ENCODE measurements at places on chromosomes 3 and 15.

DNA sequence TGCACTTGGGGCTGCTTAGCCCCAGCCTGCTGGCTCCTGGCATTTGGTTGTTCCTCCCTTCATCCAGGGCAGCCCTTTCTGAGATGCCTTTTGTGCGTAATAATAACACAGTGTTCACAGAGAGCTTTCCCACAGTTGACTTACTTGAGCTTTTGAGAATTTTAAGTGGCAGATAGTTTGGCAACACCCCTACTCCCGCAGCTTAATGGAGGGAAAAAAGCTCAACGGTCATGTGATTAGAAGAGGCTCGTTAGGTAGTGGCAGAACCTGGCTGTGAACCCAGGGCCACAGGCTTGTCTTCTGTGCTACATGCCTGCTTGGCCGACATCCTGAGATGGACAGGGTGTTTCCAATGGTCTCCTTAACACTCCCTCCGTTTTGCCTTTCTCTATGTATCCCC lies 4.7 kb downstream of the KBTBD13 start:
- no peak overlapping the region for H3K27ac ChIP-seq
- peaks cover 38% of the 10 kb centered on the region for H3K27me3 ChIP-seq
- H3K4me1 ChIP-seq = peaks cover 7% of the 10 kb centered on the region
- DNase-seq = no peak
- no peak overlapping the region for H3K4me3 ChIP-seq
- H3K36me3 ChIP-seq = no peaks in the 10 kb centered on the region

GRCh38 chr3:69410301-69410700 lies 24.4 kb upstream of the FRMD4B start:
- peak; percentile 81 for DNase-seq
- H3K27me3 ChIP-seq = no peaks in the 10 kb centered on the region
- peaks cover 13% of the 10 kb centered on the region for H3K4me1 ChIP-seq
- H3K36me3 ChIP-seq = peaks cover 23% of the 10 kb centered on the region
- no peak overlapping the region for H3K4me3 ChIP-seq
- H3K27ac ChIP-seq = no peak overlapping the region

GRCh38 chr15:70118599-70118998 lies 20.9 kb upstream of the TLE3 start:
- no peaks in the 10 kb centered on the region for H3K36me3 ChIP-seq
- H3K27ac ChIP-seq = no peak overlapping the region
- H3K4me3 ChIP-seq = no peak overlapping the region
- DNase-seq = no peak
- peaks cover 37% of the 10 kb centered on the region for H3K27me3 ChIP-seq

DNA sequence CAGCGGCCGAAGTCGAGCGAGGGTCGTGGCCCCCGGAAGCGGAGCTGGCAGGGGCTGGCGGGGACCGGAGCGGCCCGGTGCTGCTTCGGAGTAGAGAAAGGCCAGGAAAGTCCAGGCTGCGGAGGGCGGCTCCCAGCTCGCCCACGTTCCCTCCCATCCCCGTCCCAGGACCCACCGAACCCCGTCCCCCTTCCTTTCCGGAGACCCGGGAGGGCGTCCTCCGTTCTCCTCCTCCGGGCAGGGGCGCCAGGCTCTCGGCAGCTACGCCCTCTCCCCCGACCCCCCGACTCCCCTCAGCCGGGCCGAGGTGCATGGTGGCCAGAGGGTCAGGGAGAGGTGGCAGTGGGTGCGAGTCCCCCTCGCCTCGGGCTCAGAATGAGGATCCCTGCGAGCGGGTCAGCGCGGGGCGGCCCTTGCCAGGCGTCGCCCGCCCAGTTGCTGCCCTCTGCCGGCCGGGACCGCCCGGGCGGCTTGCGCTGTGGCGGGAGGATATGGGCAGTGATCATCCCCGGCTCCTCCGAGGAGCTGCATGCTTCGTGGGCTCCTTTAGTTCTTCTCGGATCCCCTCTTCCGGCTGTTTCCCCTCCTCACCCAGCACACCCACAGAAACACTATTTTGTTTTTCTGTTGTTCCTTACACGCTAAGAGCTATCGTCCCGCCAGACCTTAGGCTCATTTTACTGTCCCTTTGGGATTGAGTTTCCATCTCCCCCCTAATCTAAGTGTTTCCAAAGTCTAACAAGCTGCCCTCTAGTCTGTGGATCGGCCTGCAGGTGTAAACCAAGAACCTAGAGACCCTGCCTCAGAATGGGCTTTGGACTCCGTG lies 744 bp upstream of the ALDH1A2 start:
- H3K4me1 ChIP-seq = peaks cover 5% of the 10 kb centered on the region
- DNase-seq = peak; percentile 55
- no peak overlapping the region for H3K27ac ChIP-seq
- H3K4me3 ChIP-seq = peak overlapping the region; percentile 52

GRCh38 chr15:89628806-89629715 lies 26.2 kb downstream of the KIF7 start:
- peaks cover 44% of the 10 kb centered on the region for H3K36me3 ChIP-seq
- H3K4me3 ChIP-seq = no peak overlapping the region
- H3K4me1 ChIP-seq = no peaks in the 10 kb centered on the region

All from MCF 10A (cell line).